ENCODE measurements at places on chromosomes 3 and 15. TPM values are rescaled to one million over a fixed set of nuclear protein-coding genes. Genes with fewer than 3 reads are reported as not detected.

DNA sequence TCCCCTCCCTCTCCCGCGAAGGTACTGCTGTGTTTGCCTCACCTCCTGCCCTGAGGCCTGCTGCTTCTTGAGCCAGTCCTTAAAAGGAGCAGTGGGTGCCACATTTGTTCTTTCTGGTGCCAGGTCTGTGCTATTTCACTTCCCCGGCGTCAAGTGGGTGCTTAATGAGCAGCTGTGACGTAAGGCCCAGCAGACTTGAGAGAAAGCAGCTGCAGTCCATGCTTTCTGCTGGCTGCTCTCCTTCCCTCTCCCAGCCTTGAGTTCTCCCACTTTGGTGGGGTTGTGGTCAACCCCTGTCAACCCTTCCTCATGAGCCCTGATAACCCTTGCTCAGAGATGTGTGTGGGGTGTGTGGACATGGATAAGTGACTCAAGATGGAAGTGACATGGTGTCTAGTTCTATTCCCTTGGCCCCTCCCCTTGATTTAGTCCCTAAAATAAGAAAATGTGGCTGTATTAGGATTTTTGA, 6.9 kb downstream of the INAFM2 start:
- DNase-seq: no peak

DNA sequence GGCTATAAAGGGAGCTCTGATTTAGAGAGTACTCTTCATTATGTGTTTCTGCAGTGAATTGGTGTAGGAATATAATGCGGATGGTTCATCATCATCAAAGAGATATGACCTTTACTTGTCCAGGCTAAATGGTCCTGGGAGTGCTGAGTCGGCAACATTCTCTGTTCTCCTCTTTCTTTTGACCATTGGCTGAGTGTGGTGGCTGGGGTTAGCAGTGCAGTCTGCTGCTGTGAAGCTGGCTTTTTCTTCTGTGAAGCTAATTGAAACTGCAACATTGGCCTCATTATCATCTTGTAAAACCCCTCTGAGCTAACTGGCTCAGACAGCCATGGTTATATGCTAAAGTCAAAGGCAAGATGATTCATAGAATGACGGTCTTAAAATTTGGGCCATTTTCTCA, 83.8 kb downstream of the THRB start:
- no peak for DNase-seq

DNA sequence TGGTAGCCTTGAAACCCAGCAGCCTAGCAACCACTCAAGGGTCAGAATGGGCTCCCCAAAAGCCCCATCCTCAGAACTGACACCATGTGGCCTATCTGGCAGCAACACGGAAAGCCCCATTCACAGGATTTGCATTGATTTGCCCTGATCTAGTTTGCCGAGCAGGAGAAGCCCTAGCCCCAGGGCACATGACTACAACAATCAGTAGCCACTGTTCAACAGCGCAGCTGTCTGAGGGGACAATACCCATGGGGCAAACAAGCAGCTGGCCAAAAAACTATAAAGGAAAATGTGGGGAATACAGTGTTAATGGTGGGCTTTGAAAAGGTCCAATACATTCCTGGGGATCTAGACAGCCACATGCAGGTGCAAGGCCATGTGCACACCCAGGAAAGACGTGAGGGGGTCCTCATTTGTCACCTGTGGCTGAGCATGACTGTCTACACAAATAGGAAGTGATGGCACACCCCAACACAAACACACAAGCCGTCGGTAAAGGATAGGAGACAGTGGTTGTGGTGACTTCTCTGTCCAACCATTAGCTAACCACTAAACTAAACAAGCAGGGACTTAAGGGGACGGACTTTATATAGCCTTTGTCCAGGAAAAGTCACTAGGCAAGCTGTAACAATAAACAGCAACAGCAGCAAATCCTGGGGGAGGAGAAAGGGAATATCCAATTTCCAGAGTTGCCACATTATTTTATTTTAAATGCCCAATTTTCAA, 113.7 kb downstream of the LRIG1 start:
- DNase-seq: no peak

GRCh38 chr3:49017971-49018706, at the start of gene DALRD3:
Gene DALRD3, minus strand, starts transcription at chr3:49018580. Its CDS starts 16 bp downstream, at chr3:49018564.
- DNase-seq: peak; percentile 37

GRCh38 chr3:46408853-46409252, 1.8 kb downstream of the CCRL2 start:
- DNase-seq: no peak

DNA sequence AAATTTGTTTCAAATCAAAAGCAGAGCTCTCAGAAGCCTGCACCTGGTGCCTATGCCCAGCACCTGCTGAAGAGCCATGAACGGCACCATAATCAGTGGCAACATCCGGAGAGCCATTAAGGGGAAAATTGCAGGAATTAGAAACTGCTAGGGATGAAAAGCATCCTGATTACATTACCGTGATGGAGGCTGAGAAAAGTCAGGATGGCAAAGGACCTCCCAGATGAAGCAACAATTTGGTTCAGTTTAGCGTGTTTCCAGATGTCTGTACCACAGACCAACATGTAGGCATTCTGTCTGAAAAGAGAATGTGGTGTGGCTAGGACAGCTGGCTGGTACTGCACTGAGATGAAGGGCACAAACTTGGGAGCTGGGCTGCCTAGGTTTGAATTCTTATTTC, 106.1 kb downstream of the EOMES start:
- DNase-seq: no peak

- no peak for DNase-seq
Observed at GRCh38 chr3:135503760-135504686, 461.5 kb upstream of the PPP2R3A start.

DNA sequence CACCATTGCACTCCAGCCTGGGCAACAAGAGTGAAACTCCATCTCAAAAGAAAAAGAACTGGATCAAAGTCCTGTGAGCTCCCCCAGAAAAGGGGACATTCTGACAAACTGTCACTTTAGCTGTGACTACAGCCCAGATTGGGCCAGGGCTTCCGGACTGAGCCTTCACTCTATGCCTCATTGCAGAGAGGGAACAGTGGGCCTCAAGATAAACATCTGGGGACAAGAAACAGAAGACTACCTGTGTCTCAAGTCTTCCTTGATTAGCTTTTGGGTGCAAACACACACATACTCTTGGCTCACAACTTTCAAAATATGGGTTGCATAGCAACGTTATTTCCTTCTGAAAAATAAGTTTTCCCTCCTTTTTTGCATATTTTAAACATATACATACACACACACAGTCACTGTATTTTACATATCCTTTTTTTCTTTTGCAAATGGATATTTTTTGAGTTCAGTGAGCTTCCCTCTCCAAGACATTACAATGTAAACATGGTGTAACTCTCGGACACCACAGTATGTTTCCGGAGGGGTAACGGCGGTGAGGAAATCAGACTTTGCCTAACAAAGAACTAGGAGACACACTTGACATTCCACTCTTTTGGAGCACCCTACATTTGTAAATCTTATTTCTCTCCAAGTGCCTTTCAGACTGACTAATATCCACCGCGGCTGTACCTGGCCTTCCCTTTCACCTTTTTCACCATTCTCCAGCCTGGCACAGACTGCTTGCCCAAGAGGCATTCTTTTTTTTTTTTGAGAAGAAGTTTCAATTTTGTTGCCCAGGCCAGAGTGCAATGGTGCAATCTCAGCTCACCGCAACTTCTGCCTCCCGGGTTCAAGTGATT, 3.5 kb downstream of the TKT start:
- no peak for DNase-seq

GRCh38 chr3:43180027-43180426, 74.1 kb upstream of the POMGNT2 start:
- peak; percentile 49 for DNase-seq

DNA sequence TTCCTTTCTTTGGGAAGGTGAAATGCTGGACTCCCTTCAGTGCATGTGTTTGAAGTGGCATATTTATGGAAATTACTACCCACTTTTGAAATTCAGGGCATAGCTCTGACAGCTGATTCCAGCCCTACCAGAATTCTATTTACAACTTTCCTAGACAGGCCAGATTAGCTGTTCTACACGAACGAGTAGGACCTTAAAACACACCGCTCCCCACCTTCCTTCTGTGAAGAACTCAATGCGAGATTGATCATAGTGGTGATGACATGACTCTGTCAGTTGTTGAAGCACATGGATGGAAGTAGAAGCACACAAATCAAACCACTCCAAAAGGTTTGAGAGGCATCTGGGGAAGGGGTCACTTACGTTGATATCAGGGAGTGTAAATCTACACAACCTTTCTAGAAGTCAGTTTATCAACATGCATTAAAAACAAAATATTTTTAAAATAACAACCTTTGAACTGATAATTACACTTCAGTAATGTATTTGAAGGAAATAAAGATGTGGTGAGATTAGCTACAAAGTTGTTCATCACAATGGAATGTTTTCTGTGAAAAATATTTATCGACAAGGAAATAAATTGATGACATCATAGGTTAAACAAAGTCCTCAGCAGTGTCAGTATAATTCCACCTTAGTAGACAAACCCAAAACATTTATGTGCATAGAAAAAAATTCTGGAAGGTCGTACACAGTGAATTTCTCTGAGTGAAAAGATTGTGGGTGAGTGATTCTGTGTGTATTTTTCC, 29.8 kb downstream of the RARB start:
- DNase-seq: no peak

DNA sequence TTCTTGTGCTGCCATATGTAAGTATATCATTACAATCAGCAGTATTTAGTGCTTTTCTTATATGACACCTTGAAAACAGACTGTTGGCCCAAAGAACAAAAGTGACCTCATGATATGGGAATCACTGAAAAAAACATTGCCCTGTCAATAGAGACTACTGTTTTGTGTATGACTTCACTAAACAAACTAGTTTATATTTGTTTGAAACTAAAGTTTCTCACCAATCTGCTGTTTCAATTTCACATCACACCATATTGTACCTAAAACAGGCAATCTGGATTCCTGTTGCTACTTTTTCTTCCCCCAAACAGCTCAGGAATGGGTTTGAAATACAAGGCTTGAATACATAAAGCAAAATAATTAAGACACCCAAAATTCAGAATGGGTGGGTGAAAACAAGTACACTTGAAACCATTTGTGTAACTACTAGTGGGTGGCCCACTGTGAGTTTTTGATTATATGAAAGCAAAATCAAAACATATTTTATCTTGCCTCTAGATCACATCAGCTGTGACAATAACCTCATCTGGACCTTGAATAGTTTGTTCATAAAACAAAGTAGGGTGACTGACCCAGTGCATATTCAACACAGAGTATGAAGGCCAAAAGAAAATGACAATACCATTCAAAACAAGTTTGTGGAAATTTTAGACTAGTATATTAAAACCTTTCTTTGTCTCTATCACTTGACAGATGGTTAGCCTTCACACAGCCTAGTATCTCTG, 5.9 kb downstream of the ZBTB20 start:
- DNase-seq: no peak

GRCh38 chr3:51622413-51622812, 48.6 kb upstream of the TEX264 start:
- no peak for DNase-seq

- DNase-seq: no peak
Observed at GRCh38 chr15:38076786-38077185, 142.3 kb downstream of the TMCO5A start.

- DNase-seq: no peak
Observed at GRCh38 chr15:97461226-97461625, 499.3 kb upstream of the ARRDC4 start.

DNA sequence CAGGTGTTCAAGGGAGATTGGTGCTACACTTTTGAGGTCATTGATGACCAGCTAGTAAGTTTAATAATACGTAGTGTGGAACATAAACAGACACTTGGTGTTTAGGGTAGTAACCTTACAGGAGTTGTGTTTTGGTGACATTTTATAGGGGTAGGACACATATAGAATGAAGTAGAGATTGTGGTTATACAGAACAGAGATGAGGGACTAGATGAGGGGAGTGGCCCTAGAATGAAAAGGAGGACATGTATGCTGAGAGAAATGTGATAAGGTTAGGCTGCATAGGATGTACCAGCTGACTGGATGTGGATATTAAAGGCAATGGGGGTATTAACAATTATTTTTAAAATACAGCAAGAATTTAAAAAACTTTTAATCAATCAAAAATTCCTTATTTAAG, 8.0 kb downstream of the MBNL1 start:
- DNase-seq: no peak

- no peak for DNase-seq
Observed at GRCh38 chr3:38148311-38148882, 9.9 kb downstream of the MYD88 start.

GRCh38 chr3:112319516-112320276, 13.3 kb upstream of the CD200 start:
- no peak for DNase-seq

GRCh38 chr15:39438260-39438659, 142.6 kb upstream of the THBS1 start:
- no peak for DNase-seq

DNA sequence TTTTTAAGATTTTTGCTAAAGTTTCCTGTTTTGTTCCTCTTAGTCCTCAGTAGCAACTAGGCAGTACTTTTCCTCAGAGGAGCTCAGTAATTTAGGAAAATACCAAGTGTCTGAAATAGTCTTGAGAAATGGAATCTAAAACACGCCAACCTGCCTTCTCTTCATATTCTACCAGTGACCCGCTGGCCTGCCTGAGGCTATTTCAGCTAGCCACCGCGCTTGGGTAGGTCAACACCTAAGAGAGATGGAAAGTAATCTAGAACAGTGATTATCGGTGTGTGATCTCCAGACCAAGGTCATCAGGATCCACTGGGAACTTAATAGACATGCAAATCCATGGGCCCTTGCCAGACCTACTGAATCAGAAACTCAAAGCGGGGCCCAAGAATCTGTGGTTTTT, 7.5 kb downstream of the LCTL start:
- no peak for DNase-seq

- no peak for DNase-seq
Observed at GRCh38 chr3:34213478-34213877, 415.0 kb downstream of the PDCD6IP start.

DNA sequence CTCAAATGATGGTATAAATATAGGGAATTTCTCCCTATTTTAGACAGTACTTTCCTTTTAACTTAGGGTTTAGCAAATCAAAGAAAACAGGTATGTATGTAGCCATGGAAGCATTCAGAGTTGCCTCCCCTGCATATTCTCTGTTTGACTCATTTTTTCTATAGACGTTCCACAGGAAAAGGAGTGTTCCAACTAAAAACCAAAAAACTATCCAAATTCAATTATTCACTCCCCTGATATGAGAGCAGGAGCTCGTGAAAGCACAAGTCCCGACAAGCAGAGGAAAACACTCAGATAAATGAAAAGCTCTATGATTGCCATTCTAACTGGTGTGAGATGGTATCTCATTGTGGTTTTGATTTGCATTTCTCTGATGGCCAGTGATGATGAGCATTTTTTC, 119.5 kb downstream of the FRMD5 start:
- no peak for DNase-seq

The RFT1 gene
- polyA plus RNA-seq: 16.4 TPM

The GOLGA6L4 gene
- not detected for polyA plus RNA-seq

The ITIH3 gene
- not detected for polyA plus RNA-seq

The NDN gene
- polyA plus RNA-seq: 0.30 TPM

The ARPP21 gene
- polyA plus RNA-seq: not detected

The ISLR gene
- polyA plus RNA-seq: not detected

The BFSP2 gene
- polyA plus RNA-seq: not detected
